ENCODE measurements at places on chromosomes 12 and 14.

DNA sequence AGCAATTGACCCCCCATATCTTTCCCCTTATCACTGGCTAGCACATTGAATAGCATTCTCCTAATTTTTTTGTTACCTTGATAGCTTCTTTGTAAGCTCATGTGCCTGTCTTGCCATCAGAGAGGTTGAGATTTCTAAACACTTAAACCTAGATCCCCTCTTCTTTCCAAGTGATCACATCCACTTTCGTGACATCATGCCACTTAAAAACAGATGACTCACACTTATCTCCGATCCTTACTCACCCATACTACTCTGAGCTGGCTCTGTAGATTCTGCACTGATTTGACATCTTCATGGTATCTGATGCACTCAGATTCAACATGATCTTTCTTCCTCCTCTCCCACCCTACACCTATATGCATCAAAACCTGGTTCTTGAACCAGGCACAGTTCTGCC, 10.5 kb downstream of the GPR137C start:
- peak; percentile 3 for DNase-seq

- no peak for DNase-seq
Measured at GRCh38 chr12:46145881-46146280, 123.0 kb downstream of the SLC38A1 start.

GRCh38 chr12:104565606-104566243, 109.0 kb downstream of the CHST11 start:
- no peak for DNase-seq

- no peak for DNase-seq
Measured at GRCh38 chr12:91204421-91204820, 21.8 kb upstream of the DCN start.

DNA sequence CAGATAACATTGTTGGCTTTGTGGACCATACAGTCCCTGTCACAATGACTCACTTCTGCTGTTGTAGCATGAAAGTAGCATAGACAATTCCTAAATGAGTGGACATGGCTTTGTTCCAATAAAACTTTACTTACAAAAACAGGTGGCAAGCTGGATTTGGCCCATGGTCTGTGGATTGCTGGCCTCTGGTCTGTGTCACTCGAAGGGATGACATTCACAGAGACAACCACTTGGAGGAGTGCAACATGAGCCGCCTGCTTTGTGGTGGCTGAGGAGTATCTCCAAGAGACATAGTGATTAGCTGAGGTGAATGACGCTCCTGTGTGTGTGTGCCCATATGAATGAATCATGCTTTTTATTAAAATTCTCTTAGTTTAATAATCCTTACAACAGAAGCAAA, 81.3 kb upstream of the NRXN3 start:
- DNase-seq: no peak

GRCh38 chr14:94868772-94869072, 98.8 kb upstream of the GSC start:
- DNase-seq: no peak

Measured in hematopoietic multipotent progenitor cell treated with erythropoietin and hydrocortisone succinate and interleukin-3 and kit ligand, for 6 days (in vitro differentiated cells).